ENCODE measurements at places on chromosomes 11 and 22. TPM values are rescaled to one million over a fixed set of nuclear protein-coding genes. Genes with fewer than 3 reads are reported as not detected.

TTC36 gene
- 0.71 TPM for total RNA-seq

GUCY1A2 gene
- total RNA-seq = 12.4 TPM

ARHGAP20 gene
- 7.7 TPM for total RNA-seq

CREB3L1 gene
- total RNA-seq = 20.8 TPM

HOATZ gene
- total RNA-seq = not detected

CRELD2 gene
- 35.8 TPM for total RNA-seq

TRPM5 gene
- not detected for total RNA-seq

GPR83 gene
- 0.62 TPM for total RNA-seq

GANAB gene
- 219 TPM for total RNA-seq

PRRG4 gene
- 22.9 TPM for total RNA-seq

TTC9C gene
- total RNA-seq = 30.9 TPM

FLRT1 gene
- total RNA-seq = 3.5 TPM
